ENCODE measurements at places on chromosomes 13 and 19.

- DNase-seq = no peak
Observed at GRCh38 chr13:42043676-42044075, 4.8 kb upstream of the DGKH start.

DNA sequence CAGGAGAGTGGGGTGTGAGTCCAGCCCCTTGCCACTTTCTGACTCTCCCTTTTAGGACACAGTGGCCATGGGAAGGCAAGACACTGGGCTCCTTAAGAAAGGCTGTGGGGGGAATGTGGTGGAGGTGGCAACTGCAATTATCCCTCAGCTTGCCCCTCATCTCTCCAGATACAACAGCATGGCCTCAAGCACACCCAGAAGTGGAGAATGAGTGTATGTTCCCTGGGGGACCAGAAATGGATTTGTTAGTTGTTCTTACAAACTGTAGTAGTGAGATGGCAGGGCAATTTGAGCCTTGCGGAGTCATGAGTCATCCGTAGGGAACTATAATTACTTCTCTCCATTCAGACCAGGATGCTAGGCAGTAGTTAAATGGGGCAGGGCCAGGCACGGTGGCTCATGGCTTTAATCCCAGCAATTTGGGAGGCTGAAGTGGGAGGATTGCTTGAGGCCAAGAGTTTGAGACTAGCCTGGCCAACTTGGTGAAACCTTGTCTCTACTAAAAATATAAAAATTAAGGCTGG lies 25.6 kb upstream of the CXCL17 start:
- DNase-seq = no peak

DNA sequence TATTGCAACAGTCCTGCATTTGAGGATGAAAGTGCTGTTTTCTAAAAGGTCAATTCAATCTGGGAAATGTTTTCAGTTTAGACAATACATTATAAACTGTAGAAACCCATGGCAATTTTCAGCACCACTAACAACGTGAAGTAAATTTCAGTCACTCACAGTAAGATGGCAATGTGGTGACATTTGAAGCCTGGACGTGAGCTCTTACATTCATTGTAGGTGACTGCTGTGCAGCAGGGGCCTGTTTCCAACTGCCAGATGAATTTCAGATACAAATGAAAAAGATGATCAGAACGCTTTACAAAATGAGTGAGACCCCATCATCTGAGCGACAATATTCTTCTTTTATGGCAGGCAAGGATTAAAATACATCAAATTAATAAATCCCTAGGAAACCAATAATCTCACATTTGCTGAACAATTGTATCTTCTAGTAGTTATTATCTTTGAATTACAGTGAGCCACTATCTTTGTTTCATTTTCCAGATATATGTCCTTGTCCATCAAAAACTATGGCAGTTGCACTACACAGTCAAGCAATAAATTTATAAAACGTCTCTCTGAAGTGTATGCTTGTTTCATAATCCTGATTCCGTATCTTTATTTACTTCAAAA lies 1816.8 kb downstream of the OLFM4 start:
- no peak for DNase-seq

- no peak for DNase-seq
Observed at GRCh38 chr13:79432992-79433391, 26.9 kb upstream of the RBM26 start.

GRCh38 chr13:111265701-111266035 lies 54.8 kb upstream of the TEX29 start:
- DNase-seq = no peak

GRCh38 chr13:59846845-59847620 lies 316.7 kb downstream of the DIAPH3 start:
- DNase-seq = no peak

DNA sequence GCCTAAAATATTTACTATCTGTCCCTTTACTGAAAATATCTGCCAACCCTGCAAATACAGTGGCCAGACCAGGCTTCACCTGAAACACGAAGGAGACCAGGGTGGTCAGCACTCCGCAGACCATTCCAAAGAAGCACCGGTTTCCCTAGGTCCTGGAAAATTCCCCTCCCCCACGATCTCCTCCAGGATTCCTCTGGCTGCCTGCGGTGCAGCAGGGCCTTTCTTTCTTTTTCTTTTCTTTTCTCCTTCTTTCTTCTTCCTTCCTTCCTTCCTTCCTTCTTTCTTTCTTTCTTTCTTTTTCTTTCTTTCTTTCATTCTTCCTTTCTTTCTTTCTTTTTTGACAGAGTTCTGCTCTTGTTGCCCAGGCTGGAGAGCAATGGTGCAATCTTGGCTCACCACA lies 152.7 kb downstream of the USP12 start:
- no peak for DNase-seq

DNA sequence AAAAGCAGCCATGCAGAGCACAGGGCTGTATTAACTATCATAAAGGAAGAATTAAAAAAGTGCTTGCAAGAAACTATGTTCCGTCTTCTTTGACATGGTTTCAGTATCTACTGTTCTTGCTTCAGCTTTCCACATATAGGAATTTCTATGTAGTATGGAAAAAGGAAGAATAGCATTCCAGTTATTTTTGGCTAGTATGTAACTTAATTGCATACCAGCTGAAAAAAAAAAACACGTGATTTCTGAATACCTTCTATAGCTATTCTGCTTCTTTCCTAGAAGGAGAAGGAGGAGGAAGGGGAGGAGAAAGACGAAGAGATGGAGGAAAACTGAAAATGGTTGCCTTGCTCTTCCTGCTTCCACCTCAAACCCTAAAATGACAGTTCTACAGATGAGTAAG lies 619.0 kb downstream of the KCTD12 start:
- no peak for DNase-seq

DNA sequence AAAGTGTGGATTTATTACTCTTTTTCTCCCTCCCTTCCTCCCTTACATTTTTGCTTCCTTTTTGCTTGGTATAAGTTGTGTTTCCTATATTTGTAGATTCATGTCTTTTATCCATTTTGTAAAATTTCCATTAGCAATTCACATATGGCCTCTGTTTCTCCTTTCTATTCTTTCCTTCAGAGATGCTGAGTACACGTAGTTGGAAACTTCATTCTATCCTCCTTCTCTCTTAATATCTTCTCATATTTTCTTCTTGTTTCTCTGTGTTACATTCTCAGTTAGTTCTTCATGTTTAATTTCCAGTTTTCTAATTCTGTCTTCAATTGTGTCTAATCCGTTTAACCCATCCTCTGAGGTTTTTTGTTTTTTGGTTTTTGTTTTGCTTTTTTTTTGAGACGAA lies 188.9 kb downstream of the ZIC5 start:
- DNase-seq = no peak
